ENCODE measurements at places on chromosomes 7 and 10. TPM values are rescaled to one million over a fixed set of nuclear protein-coding genes. Genes with fewer than 3 reads are reported as not detected.

GRCh38 chr7:139619367-139619657 lies 95.8 kb downstream of the CLEC2L start:
- no peaks in the 10 kb centered on the region for H3K27me3 ChIP-seq
- no peak overlapping the region for H3K4me3 ChIP-seq
- H3K27ac ChIP-seq, result no peak overlapping the region
- peaks cover 32% of the 10 kb centered on the region for H3K36me3 ChIP-seq

OLAH gene
- total RNA-seq, result not detected

DNA sequence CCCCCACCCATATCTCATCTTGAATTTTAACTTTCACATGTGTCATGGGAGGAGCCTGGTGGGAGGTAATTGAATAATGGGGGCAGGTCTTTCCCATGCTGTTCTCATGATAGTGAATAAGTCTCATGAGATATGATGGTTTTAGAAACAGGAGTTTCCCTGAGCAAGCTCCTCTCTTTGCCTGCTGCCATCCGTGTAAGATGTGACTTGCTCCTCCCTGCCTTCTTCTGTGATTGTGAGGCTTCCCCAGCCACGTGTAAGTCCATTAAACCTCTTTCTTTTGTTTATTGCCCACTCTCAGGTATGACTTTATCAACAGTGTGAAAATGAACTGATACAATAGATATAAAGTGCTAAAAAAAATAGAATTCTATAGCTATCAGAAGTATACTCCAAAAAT lies 168.8 kb downstream of the CXCL12 start:
- H3K27ac ChIP-seq, result no peak overlapping the region
- H3K36me3 ChIP-seq, result peaks cover 3% of the 10 kb centered on the region
- H3K4me1 ChIP-seq, result no peaks in the 10 kb centered on the region
- no peaks in the 10 kb centered on the region for H3K27me3 ChIP-seq
- no peak overlapping the region for H3K4me3 ChIP-seq

DNA sequence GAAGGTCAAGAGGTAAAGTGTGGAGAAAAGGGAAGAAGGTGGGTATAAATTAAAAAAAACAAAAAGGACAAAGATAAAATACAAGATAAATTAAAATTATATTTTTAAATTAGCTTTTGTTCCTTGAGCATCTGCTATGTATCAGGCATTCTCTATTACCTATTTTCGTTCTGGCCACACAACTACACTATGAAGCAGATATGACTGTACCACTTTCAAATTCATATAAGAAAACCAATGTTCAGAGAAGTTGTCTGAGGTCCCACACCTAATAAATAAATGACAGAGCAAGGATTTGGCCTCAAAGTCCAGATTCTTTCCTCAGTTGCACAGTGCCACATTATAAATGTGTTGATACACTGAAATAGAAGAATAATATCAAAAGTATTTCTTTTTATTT lies 103.8 kb upstream of the PCDH15 start:
- H3K4me3 ChIP-seq, result no peak overlapping the region
- H3K27ac ChIP-seq, result no peak overlapping the region
- H3K36me3 ChIP-seq, result no peaks in the 10 kb centered on the region
- no peak for DNase-seq
- no peaks in the 10 kb centered on the region for H3K27me3 ChIP-seq

GRCh38 chr7:150341263-150342120 lies at the start of gene RARRES2:
RARRES2 (minus strand) TSS chr7:150341629; CDS start chr7:150340609, 1,020 bp downstream.
- H3K4me3 ChIP-seq, result peak within 1 kb of the TSS; percentile 87
- peaks cover 32% of the 10 kb centered on the region for H3K4me1 ChIP-seq
- peaks cover 18% of the 10 kb centered on the region for H3K27me3 ChIP-seq
- peak within 1 kb of the TSS; percentile 29 for H3K27ac ChIP-seq
- no peak for DNase-seq
- H3K36me3 ChIP-seq, result no peaks in the 10 kb centered on the region
